ENCODE measurements at places on chromosomes 5 and 9. TPM values are rescaled to one million over a fixed set of nuclear protein-coding genes. Genes with fewer than 3 reads are reported as not detected.

- no peak for DNase-seq
Observed at GRCh38 chr5:54804521-54804920, 180.9 kb downstream of the ESM1 start.

Gene PCDH12
- total RNA-seq = 20.4 TPM

- no peak for DNase-seq
Observed at GRCh38 chr5:38669361-38669880, 113.0 kb upstream of the LIFR start.

GRCh38 chr9:111483858-111484571 lies at the start of gene ECPAS:
Gene ECPAS, minus strand, starts transcription at chr9:111484383. Its CDS starts 11,465 bp downstream, at chr9:111472918.
- DNase-seq = peak; percentile 81

- DNase-seq = no peak
Observed at GRCh38 chr9:15778861-15779260, 226.0 kb downstream of the CCDC171 start.

Gene CDC25C
- total RNA-seq = 13.3 TPM

- DNase-seq = no peak
Observed at GRCh38 chr5:22842574-22842973, 10.6 kb downstream of the CDH12 start.

- no peak for DNase-seq
Observed at GRCh38 chr9:37683531-37684371, 33.0 kb downstream of the FRMPD1 start.

- no peak for DNase-seq
Observed at GRCh38 chr9:38084556-38084880, 15.5 kb upstream of the SHB start.

Gene SLC34A1
- total RNA-seq = not detected

Gene LEAP2
- 0.99 TPM for total RNA-seq

GRCh38 chr9:129338724-129339430 lies 160.8 kb upstream of the IER5L start:
- no peak for DNase-seq

DNA sequence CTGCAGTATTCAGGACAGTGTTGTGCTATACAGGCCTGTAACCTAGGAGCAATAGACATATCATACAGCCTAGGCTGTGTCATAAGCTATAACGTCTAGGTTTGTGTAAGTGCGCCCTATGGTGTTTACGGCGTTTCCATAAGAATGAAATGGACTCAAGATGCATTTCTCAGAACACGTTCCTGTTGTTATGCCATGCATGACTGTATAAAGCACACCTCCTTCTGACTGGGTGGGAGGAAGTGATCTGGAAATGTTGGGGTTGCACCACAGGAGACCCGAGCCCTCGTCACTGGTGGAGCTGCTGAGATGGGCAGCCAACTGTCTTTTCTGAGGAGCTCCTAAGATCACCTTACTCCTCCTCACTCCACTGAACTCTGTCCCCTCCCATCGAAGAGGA lies 391.3 kb upstream of the DAP start:
- no peak for DNase-seq

DNA sequence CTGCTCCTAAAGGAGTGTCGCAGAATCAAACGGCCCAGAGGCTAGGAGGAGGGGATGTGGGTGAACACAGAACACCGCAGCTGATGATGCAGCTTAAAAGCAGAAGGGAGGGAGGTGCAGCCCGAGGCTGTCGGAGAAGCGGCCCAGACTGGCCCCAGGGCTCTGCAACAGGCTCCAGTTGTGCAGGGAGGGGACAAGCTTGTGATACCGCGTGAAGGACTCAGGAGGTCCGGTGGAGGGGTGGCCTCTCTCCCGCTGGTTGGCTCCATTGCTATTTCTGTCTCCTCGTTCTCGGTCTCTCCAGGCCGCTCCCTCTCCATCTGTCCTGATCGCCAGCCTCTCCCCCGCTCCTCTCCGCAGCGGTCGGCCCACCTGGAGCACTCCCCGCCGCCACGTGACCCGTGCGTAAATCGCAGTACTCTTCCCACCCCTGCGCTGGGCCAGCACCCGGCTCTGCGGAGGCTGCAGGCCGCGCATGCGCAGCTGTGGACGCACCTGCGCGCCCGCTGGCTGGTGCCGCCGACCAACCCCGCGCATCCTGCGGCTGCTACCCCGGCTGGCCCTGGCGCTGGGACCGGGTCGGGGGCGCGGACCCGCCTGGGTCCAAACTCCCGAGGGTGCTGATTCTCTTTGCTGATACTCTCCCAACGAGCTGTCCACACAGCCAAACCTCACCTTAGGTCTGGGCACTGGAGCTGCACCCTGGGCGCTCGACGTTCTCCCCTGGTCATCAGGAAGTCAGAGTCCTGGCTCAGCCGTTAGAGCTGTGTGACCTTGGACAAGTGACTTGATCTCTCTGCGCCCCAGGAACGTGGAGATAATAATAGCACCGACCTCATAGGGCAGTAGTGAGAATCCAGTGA lies 3.7 kb upstream of the STXBP1 start:
- DNase-seq = peak; percentile 55

GRCh38 chr9:129458155-129458661 lies 162.7 kb downstream of the C9orf50 start:
- no peak for DNase-seq

GRCh38 chr9:98808411-98808815 lies 943 bp downstream of the GALNT12 start:
- no peak for DNase-seq

GRCh38 chr5:180868960-180869359 lies 7.9 kb upstream of the ZFP62 start:
- peak; percentile 79 for DNase-seq

- no peak for DNase-seq
Observed at GRCh38 chr5:72074251-72074650, 33.0 kb upstream of the MAP1B start.

DNA sequence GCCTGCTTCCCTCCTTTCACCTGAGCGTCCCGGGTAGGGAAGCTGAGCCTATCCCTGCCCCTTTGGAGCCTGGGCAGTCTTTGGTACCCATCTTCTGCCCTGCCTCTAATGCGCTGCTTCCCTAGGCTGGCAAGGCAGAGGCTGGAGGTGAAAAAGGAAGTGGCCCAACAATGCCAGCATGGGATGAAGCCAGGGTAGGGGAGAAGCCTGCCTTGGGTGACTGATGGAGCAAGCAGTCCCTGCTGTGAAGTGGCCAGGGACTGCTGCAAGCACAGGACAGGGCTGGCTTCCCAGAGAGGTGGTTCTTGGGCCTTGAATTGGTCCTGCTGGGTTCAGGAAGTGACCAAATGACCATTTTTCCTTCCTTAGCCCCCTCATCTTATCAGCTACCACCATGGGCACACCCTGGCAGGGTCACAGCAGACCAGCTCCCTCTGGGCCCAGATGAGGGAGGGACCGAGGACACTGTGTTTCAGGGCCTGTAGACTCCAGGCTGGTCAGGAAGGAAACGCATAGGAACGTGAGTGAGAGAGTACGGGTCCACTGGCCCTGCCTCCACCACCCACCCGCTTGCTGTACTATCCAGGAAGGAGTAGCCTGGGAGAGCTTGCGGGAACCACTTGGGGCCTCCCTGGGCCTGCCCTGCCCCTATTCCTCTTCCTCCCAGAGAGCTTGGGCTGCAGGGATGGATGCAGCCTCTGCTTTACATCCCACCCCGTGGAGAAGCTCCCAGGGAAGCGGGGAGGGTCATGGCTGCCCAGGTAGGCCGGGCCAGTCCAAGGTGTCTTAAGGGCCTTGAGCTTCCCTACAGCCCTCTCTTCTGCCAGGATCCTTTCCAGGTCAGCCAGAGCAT lies 102.6 kb downstream of the DAB2IP start:
- DNase-seq = peak; percentile 55

Gene IL33
- 13.8 TPM for total RNA-seq

GRCh38 chr5:122415030-122415800 lies 103.2 kb downstream of the SNCAIP start:
- DNase-seq = peak; percentile 74

Gene OTULIN
- total RNA-seq = 34.7 TPM

Gene CSF2
- not detected for total RNA-seq

DNA sequence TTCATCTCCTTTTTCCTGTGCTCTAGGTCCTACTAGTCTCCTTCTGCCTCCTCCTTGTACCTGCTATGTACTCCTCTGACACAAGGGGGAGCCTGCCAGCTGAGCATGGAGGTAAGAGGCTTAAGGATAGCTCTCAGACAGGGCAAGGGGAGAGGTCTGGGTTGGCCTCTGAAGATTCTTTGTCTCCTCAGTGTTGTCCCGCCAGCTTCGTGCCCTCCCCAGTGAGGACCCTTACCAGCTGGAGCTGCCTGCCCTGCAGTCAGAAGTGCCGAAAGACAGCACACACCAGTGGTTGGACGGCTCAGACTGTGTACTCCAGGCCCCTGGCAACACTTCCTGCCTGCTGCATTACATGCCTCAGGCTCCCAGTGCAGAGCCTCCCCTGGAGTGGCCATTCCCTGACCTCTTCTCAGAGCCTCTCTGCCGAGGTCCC lies 3.8 kb downstream of the CREB3 start:
- peak; percentile 87 for DNase-seq
